ENCODE measurements at places on chromosomes 11 and 22. TPM values are rescaled to one million over a fixed set of nuclear protein-coding genes. Genes with fewer than 3 reads are reported as not detected.

Gene LSP1
- 4.6 TPM for polyA plus RNA-seq

Gene DEPDC7
- polyA plus RNA-seq = 6.7 TPM

Gene OR52K1
- polyA plus RNA-seq = 0.27 TPM

Gene PRPF19
- 133 TPM for polyA plus RNA-seq

Gene SLC22A9
- polyA plus RNA-seq = not detected

Gene PHF21B
- polyA plus RNA-seq = 3.6 TPM

Gene NADSYN1
- polyA plus RNA-seq = 64.2 TPM

Gene VPS37C
- polyA plus RNA-seq = 22.2 TPM

Gene ROM1
- 2.8 TPM for polyA plus RNA-seq

Gene NAALADL1
- polyA plus RNA-seq = 17.4 TPM

Gene PRCP
- polyA plus RNA-seq = 221 TPM

Gene FERMT3
- polyA plus RNA-seq = 8.1 TPM

Gene RAB3IL1
- 18.8 TPM for polyA plus RNA-seq

Gene RIBC2
- 6.6 TPM for polyA plus RNA-seq

Gene PAFAH1B2
- 71.3 TPM for polyA plus RNA-seq

Gene UBE4A
- polyA plus RNA-seq = 30.2 TPM

Gene DRICH1
- 0.59 TPM for polyA plus RNA-seq

Gene FXYD6
- 149 TPM for polyA plus RNA-seq

Gene NAALAD2
- polyA plus RNA-seq = 22.7 TPM

Gene C11orf97
- not detected for polyA plus RNA-seq

Measured in left renal cortex interstitium (tissue), 4 donors.